T-helper 1 cell (primary cell): ENCODE measurements at places on chromosomes 3 and 15.

DNA sequence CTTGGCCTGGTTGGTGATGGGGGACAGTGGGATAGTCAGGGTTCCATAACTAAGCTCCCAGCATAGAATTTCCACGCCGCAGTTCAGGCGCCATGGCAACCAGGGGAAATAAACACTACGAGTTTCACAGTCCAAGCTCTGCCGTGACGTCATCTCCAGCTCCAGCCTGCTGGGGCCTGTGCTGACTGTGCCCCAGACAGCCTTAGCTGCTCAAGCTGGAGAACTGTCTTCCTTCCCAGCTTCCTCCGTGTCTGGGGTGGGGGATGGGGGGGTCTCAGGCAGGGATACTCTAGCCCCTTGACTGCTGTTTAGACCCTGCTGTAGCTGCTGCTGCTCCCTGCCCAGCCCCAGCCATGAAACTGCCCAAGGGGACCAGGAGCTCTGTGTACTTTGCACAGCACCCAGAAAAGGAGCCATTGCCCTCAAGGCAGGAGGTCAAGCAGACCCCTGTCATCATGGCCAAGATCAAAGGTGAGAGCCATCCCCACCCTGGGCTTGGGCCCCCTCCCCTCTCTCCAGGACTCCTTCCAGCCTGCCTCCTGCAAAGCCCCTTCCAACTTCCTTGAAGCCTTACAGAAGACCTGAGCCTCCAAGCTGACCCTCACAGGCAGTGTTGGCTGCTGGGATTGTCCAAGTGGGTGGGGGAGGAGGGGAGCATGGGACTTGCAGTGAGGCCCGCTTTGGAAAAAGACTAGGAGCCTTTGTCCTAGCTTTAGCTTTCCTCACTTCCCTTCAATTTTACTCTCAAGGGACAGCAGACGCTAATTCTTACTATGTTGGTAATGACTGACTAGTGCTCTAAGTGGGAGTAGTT, 11.4 kb upstream of the CSPG4 start:
- no peak for DNase-seq

GRCh38 chr15:39250460-39251186, 330.3 kb upstream of the THBS1 start:
- no peak for DNase-seq

- DNase-seq, result no peak
Measured at GRCh38 chr3:70565861-70566260, 253.4 kb upstream of the MDFIC2 start.

DNA sequence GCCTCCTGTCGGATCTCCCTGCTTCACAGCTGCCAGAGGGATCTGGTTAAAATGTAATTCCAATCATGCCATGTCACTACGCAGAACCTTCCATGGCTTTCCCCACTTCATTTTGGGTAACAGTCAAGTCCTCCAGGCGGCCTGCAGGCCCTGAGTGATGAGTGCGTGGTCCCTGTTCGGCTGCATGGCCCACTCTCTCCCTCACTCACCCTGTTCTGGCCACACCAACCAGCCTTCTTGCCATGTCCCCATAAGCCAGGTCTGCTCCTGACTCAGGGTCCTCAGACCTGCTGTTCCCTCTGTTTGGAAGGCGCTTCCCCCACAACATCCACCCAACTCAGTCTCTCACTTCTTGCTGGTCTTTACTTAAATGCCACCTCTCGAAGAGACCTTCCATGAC, 41.6 kb upstream of the LINGO1 start:
- no peak for DNase-seq

DNA sequence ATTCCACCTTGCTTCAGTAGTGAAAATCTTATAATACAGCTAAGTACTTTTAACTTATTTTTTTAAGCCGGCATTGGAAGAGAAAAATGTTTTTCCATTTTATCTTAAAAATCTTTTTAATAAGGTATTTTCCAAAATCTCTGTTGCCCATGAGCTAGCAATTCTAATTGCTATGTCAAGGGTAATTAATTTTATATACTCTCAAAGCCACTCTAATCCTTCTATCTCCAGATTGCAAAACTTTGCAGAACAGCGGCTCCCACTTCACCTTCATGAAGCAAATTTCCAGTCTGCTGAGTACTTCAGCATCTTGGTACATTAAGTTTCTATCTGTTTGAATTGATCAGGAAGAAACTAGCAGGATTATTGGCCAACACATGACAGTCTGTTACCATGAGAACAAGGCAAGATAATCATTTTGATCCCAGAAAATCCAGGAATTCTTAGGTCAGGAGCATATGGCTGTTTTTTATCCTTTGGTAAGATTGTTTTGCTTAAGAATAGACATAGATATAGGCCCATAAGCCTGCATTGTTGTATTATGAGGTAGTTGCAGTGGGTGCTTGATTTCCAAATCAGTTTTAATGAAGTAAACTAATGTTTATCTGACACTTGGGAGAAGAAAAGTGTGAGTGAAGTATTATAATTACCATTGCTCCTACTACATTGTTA, 6.0 kb downstream of the TIPARP start:
- no peak for DNase-seq

DNA sequence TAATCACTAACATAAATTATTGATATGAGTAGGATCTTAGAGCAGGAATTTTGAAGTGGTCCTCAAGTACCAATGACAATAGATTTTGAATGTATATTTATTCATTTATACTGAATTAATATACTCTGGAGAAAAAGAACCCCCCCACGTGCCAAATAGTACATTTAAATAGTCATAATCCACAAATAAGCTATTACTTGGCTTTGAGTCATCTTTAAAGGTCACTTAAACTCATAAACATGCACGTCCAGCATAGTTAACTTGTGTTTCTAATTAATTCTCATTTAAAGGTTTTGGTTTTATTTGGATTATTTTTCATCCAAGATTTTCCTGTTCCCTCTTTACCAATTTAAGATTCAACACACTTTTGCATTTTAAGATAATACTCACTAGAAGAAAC, 35.1 kb downstream of the FGF7 start:
- DNase-seq, result no peak

- no peak for DNase-seq
Measured at GRCh38 chr3:128432301-128432970, 34.3 kb downstream of the DNAJB8 start.

DNA sequence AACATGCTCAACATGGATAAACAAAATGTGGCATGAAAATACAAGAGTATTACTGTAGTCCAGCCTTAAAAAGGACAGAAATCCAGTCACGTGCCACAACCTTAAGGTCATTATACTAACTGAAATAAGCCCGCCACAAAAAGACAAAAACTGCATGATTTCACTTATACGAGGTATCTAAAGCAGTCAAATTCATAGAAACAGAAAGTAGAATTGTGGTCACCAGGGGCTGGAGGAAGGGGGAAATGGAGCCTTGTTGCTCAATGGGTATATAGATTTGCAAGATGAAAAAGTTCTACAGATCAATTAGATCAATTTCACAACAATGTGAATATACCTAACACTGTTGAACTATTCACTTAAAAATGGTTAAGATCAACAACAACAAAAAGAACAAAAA, 7.4 kb downstream of the GLB1 start:
- DNase-seq, result no peak
